ENCODE measurements at places on chromosomes 7 and 10.
A peak's percentile ranks its signal among the peaks of the same experiment; 100 is the strongest.

DNA sequence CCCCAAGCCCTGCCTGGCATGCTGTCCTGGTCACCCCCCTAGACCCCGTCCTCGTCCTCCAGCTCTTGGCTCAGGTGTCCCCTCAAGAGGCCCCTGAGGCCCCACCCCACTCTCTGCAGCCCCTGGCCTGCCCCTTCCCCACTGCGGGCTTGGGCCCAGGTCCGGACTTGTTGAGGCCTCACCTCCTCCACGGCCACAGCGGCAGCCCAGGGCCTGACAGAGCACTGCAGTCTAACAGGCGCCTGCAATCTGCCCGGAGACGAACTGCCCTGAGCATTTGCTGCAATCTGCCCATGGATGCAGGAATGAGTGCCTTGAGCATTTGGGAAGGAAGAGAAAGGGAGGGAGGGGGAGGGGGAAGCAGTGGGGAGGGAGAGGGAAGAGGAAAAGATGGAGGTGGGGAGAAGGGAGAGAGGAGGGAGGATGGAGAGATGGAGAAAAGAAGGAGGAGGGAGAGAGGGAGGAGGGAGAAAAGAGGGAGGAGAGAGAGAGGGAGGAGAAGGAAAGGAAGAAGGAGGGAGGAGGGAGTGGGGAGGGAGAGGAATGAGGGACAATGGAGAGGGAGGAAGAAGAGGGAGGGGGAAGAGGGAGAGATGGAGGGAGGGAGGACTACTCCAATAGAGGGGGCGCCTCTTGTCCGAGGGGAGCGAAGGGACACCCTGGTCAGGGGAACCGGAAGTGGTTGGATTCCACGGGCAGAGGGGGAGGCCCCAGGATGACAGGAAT lies 73.9 kb downstream of the PDGFA start:
- no peak for DNase-seq

- no peak for DNase-seq
Observed at GRCh38 chr10:75532253-75532924, 101.0 kb downstream of the LRMDA start.

DNA sequence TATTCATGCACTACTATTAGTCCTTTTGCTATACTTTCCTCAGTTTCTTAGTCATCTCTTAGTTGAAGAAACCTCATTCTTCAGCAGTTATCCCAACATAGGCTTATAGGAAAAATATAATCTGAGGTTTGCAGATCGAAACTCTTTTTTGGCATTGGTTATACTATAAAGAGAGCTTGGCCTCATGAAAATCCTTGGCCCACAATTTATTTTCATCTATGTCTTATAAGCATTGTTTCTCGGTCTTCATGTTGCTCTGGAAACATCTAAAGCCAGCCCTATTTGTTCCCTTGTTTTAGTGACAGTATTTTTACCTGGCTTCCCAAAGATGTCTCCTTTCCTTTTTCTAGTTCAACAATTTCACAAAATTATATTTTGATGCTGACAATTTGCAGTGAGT lies 345.1 kb upstream of the PRKCQ start:
- no peak for DNase-seq

DNA sequence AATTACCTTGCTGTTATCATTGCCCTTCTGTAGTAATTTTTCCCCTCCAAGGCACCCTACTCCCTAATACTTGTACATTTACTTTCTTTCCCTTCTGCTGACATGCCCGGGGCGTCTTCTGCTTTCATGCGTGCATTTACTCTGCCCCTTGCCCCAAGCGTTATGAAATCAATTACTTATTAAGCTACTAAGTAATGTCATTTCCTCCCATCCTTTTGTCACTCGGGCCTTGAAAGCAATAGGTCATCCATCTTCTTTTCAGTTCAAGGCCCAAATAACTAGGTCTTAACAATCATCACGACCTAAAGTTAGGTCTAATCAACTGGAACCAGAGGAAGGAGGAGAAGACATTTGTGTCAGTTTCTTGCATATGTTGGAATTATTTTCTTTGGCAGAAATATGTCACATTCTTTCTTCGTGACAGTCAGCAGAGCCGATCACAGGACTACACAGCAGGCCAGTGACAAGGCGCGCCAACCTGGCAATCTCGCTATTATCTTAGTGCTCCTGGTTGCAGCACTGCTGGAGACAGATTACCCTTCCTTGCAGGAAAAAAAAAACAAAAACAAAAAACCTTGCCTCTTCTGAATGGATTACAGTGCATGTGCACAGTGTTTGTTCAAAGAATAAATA lies 179.2 kb downstream of the RELN start:
- DNase-seq = no peak

DNA sequence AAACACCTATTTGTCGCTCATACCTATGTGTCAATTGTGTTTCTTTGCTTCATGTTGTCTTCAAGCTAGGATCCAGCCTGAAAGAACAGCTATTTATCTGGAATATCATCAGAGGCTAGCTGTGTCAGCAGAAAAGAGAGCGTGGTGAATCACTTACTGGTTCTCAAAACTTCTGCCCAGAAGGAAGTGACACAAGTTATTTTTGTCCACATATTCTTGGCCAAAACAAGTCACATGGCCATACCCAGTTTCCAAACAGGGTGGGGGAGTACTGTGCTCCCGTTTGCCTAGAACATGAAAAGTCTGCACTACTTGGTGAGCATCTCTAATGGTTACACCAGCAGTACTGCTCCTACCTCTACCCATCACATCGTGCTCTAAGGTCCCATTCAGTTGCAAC lies 160.9 kb upstream of the CSTF2T start:
- no peak for DNase-seq

- DNase-seq = no peak
Observed at GRCh38 chr7:47314728-47315607, 266.9 kb downstream of the TNS3 start.

GRCh38 chr7:111540199-111540815 lies 22.0 kb downstream of the IMMP2L start:
- DNase-seq = no peak

- DNase-seq = no peak
Observed at GRCh38 chr7:152887778-152888177, 128.2 kb downstream of the ACTR3B start.

GRCh38 chr7:69654849-69655707 lies 56.8 kb downstream of the AUTS2 start:
- DNase-seq = peak; percentile 25

- no peak for DNase-seq
Observed at GRCh38 chr7:101843293-101844271, 26.2 kb downstream of the CUX1 start.

- DNase-seq = no peak
Observed at GRCh38 chr10:50421026-50421719, 169.9 kb upstream of the ASAH2 start.

- DNase-seq = no peak
Observed at GRCh38 chr7:156621652-156622051, 18.9 kb upstream of the RNF32 start.

DNA sequence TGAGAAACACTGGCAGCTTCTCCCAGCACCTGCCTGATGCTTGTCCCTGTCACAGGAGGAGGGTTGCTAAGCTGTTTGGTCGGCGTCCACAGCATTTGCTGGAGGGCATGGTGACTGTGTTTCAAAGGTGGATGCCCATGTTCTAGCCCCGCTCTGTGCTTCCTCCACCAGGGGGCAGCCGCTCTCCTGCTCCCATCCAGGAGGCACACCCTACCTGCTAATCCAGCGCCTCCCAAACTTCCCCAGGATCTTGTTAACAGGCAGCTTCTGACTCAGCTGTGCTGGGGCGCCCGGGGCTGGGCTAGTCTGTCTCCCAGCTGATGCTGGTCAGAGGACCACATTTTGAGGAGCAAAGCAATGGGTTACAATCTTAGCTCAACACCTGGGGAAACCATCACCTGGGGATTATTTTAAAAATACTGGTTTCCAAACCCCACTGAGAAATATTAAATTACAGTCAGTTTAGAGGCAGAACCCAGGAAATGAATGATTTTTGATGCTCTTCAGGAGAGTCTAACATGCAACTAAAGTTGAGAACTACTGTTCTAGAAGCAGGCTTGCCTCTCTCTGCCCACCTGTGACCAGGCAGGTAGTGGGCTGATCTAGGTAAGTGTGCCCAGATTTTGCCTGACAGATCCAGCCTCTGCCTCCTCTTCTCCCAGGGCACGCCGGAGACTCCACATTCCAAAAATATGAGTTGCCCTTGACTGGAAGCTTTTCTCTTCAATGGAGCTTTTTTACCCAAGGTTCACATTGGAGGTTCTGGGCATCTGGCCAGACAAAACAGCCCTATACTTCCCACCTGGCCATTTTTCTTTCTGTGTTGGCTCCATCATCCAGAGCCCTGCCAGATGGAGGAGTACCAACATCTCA lies 92.7 kb upstream of the GPR26 start:
- DNase-seq = no peak

GRCh38 chr10:94232711-94233383 lies 129.9 kb downstream of the NOC3L start:
- no peak for DNase-seq

- DNase-seq = no peak
Observed at GRCh38 chr10:113125612-113126011, 175.6 kb downstream of the TCF7L2 start.

DNA sequence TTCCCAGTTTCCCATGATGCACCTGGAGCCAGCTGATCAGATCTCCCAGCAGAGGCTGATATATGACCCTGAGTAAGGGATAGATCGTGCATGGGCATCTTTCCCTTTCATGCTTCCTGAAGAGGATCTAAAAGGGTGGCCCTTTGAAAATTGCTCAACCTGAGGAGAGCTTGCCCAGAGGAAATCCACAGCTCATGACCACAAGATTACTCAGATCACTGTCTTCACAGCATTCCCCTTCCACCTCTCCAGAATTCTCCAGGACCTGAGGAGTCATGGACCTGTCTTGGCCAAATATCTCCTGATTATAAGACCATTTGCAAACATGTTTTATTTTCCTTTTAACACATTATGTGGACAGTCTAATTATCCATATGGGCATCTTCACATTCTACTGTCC lies 328.1 kb downstream of the LHFPL3 start:
- DNase-seq = no peak

DNA sequence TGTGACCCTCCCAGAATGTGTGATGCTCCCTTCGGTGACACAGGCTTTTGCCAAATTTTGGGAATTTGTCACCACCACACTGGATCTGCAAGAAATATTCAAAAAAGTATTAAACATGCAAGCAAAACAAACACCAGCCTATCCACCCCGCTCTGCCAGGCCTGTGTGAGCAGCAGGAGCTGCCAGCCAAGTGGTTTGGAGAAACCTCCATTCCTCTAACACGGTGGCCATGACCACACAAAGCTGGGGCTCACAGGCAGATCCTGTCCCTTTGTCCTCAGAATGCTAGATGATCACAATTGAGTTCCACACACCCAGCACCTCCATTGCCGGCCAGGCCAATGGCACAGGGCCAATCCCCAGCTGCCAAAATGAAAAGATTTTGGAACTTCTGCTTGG lies 261.9 kb upstream of the PPP2R2D start:
- no peak for DNase-seq

DNA sequence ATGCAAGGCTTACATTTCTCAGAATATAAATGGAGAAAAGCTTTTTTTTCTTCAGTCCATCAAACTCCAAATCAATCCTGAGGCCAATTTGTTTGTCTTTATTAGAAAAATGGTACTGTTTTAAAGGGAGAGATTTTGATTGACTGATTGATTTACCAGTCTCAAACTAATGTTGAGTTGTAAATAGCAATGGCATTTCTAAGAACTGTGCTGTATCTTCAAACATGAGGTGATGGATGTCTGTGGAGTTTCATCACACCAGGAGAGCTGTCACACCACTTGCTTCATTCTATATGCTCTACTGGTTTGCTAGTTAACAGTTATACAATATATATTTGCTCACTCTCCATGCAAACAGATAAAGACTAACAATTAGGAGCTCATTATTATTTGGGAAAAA lies 39.0 kb upstream of the LRRTM3 start:
- no peak for DNase-seq

GRCh38 chr7:20185988-20186387 lies 31.2 kb downstream of the MACC1 start:
- DNase-seq = no peak

DNA sequence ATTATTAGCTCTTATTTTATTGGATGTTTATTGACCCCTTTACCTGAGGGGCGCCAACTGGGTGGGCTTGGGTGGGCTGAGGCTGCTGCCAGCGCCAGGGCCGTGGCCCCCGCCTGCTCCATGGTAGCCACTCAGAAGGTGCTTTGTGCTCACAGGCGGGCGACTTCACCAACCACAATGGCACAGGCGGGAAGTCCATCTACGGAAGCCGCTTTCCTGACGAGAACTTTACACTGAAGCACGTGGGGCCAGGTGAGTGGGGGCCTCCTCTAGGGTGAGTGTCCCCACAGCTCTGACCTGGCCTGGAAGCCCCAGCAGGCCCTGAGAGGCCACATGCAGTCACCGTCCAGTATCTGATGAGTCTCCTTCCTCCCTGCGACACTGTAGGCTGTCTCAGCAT lies 4.1 kb downstream of the PPIF start:
- no peak for DNase-seq

DNA sequence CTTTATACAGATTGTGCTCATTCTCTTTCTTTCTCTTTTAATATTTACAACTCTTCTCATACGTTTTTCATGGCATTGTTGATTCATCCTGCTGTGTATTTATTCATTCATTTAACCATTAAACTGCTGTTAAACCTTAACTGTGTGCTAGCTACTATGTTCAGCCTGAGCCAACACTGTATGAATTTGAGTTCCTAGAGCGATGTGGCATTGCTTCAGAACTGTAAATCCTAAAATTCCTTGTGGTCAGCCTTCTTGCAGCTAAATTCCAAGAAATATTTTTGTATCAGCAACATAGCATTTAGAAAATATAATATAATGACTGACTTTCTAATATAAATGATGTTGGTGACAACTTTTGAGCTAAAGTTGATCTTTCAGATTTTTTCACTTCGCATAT lies 184.7 kb upstream of the FZD1 start:
- DNase-seq = no peak

- no peak for DNase-seq
Observed at GRCh38 chr10:45235798-45236220, 79.6 kb downstream of the OR13A1 start.

DNA sequence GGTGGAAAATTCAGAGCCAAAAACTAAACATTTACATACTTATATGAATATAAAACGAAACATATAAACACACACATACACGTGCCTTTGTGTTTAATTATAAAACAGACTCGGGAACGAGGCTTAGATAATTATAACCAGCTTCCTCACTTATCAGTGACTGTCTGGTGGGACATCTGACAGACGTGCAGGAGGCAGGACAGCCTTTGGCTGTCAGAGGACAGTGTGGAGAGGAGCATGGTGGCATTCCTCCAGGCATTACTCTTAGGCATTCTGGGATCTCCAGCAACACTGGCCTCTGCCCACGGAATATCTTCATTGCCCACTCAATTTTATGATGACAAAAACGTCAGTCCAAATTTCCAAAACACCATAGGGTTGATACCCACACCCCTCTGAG lies 262.2 kb upstream of the NFE2L3 start:
- no peak for DNase-seq

GRCh38 chr10:122078326-122078725 lies 89.4 kb downstream of the TACC2 start:
- no peak for DNase-seq

All from NCI-H187 (cell line).